Putamen (tissue), 1 donor: ENCODE measurements at places on chromosomes 3 and 15.
A peak's percentile ranks its signal among the peaks of the same experiment; 100 is the strongest.

DNA sequence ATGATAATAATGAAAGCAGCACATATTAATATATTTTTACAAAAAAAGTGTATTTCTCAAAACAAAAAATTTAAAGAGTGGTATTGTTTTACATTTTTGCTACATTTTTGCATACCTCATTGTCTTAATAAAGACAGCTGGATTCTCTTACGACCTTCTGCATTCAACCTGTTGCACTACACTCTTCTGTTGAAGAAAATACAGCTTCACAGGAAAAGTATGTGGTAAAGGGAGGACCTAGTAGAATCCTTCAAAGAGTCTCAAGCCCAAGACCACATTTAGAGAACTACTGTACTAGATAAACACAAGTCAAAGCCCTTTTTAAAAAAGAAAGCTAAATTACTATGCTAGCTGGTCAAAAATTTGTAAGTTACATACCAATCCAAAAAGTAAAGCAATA is 7.9 kb downstream of the ZNF280D start:
- DNase-seq: no peak

DNA sequence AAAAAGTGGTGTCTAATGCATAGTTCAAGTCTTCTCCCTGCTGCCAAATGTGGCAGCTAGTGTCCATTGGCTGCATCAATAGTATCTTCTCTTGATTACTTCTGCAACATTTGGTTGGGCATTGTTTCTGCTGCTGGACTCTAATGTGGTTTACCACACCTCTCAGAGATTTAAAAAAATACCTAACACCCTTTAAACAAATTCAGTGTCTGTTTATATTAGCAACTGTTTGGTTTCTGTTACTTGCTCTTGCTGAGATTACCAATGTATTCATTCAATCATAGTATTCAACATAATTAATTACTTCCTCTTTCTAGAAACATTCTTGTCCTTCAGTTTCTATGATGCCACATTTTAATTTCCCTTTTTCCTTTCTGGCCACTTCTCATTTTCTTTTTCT is 20.3 kb upstream of the NECTIN3 start:
- DNase-seq: no peak

GRCh38 chr3:15667484-15667883 is 65.9 kb downstream of the BTD start:
- no peak for DNase-seq

DNA sequence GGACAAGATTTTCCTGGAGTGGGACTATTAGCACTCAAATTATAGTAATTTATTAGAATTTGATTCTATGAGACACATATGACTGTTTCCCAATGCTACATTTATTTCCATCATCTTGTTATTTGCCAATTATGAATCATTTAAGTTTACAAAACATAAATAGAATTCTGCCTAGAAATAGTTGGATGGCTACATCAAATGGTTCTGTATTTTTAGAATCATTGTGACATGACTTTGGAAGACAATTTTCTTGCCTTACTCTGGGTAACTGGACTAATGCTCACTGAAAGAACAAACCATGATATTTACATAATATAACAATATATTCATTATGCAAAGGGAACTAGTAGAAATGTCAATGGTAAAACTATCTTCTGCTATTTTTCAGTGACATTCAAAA is 173.5 kb downstream of the ZIC1 start:
- DNase-seq: no peak

DNA sequence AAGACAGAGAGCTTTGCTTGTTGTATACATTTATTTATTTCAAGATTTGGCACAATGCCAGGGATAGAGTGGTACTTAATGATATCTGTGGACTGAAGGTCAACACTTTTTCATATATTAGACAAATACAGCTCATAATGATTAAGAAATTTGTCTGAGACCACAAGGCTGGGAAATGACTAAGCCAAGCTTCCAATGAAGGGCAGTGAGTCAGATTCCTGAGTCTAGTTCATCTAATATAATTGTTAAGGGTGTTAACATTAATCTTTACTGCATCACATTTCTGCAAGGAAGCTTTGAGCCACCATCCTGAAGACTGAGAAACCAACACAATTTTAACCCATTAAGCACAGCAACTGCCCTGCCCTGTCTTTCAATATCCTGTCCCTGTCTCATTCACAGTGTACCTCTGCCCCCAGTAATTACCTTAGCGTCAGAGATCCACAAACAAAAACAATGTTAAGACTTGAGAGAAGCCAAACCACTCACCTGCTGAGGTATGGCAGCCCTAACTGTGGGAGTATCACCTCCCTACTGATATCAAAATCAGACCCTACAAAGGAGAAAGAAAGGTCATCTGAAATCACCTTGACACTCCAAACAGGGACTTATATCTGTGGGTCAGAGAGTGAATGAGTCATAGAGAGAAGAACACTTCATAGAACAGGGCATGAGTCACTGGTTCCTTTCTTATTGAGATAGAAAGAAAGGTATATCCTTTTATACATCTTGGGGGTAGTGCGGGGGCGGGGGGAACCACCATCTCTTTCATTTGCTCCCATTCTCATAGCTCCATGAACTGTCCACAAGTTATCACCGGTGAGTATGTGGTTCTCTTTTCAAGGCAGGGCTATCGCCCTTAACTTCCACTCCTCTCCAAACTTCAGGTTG is 74.7 kb downstream of the MAGI1 start:
- no peak for DNase-seq

DNA sequence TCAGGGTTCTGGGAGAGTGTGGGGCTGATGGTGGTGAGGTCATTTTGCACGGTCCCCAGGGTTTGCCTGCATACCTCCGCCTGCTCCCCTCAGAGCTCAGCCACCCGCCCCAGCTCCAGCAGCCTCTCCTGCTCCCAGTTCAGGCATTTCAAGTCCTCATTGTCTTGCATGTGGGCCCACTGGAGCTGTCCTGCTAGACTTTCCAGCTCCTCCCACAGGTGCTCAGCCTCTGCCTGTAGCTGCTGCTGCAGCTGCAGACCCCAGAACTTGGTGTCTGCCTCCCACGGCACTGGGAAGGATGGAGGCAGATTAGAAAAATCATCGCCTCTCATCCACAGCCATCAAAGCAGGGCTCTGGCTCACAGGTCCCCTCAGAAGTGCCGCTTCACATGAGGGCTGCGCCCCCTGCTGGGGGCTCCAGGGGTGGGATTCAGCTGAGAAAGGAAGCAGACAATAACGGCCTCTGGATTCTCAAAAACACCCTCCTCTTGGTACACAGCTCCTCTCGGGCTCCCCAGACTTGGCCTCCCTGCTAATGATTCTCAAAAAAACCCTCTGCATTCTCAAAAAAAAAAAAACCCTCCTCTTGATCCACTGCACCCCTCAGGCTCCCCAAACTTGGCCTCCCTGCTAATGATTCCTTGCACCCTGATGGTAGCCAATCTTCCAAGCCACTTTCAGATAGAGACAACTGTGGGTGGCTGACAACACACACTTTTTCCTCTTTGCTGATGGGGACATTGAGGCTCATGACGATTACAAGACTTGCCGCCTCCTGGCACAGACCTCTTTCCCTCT is 89.3 kb upstream of the C2CD4B start:
- no peak for DNase-seq

DNA sequence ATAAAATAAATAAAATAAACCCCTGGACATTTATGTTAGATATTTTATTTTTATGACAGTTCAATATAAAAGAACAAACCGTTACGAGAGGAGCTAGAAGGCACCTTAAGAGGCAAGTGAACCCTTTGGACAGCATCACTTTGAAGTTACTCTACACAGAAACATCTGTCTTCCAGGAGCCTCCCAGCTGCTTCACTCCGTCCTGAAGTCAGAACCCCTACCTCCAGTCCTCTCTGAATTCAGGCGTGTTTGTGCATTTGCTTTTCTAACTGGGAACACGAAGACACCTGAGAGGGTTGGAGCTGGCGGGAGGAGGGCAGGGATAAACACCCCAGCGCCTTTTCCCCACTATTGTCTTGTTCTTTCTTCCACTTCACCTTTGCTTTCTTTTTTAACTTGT is 46.2 kb downstream of the CMTM7 start:
- DNase-seq: no peak

GRCh38 chr15:81229586-81229985 is 32.9 kb downstream of the IL16 start:
- no peak for DNase-seq

- DNase-seq: no peak
Observed at GRCh38 chr15:97517737-97518136, 442.8 kb upstream of the ARRDC4 start.

DNA sequence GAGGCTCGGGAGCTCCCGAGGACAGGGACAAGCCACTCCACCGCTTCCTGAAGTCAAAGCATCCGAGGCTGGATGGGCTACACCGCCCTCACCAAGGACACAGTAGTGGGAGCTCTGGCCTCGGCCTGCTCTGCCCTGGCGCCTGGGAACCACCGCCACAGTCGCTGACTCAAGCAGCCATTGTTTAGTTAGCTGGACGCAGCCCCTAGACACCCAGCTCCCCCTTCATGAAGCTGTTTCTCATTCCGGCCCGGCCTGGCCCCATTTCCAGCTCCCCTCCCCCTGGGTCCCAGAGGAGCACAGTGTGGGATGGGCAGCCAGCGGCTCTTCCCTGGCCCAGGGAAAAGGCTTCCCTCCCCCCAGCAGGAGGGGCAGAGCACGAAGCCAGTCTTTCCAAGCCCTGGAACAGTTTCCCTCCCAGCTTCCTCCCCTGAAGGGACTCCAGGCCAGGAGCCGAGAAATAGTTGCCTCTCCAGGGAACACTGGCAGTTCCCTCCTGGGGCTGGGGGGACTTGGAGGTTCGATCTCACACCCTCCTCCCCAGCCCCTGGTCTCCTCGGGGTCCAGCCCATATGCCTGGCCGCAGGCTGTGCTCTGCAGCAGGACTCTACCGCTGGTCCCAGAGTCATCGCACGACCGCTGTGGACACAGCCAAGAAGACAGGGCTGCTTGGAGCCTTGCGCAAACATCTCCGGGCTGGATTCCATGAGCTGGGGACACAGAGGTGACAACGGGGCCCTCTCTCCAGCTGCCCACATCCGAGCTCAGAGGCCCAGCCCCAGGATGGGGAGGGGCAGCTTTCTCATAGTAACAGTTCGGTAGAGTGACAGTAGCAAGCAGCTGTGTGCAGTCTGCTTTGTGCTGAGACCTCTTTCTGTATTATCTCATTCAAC is 10.0 kb downstream of the PLXND1 start:
- peak; percentile 92 for DNase-seq

- no peak for DNase-seq
Observed at GRCh38 chr3:120604784-120605183, 8.6 kb downstream of the NDUFB4 start.

- DNase-seq: no peak
Observed at GRCh38 chr15:42490291-42490670, 660 bp downstream of the ZNF106 start.

DNA sequence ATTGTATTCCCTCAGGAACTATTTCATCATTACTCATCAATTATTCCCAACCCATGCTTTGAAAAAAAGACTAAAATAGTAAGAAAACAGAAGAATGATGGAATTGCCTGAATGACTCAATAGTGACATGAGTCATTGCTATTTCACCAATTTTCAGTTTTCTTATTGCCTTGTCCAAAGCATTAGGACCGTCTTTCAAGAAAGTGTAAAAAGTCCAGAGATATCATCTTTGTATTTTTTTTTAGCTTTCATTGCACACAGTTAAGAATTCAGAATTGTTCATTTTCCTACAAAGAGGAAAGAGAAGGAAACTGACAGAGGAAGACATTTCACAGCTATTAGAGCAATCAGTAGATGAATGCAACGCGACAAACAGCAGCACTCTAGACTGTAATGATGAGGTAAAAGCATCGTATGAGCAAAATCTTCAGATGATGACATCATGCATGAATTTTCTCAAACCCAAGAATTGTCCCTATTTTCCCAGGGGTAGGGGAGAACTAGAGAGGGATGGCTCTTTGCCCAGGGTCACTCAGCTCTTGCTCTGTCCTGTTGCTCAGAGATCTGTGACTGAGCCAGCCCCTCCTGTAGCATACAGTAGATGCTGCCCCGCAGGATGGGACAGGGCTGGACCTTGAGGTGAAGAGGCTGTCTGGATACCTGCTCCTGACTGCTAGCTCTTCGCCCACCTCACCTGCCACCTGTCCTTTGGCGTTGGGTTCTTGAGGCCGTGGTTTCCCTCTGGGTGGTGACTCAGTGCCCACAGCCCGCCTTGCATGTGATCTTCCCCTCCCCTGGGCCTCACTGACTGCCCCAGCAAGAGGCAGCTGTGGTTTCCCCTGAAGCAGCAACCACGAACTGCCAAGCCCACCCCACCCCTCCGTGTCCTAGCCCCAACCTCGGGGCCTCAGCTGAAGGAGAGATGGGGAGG is 84.8 kb downstream of the PPCDC start:
- no peak for DNase-seq

DNA sequence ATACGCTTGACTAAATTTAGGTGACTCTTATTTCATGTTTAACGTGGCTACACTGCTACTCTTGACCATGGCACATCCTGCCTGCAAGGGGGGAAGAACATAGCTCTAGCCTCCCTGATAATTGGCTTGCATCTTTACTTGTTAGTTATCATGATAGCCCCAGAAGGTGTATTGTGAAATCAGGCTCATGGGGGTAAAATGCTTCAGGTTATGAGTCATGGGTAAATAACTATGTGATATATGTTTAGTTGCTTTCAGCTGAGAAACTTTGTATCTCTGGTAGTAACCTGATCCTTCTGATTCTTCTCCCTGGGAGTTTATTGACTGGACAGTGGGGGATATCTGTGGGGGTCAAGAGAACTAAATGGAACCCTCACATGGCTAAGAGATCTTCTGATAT is 660.8 kb upstream of the UBE2E2 start:
- no peak for DNase-seq

DNA sequence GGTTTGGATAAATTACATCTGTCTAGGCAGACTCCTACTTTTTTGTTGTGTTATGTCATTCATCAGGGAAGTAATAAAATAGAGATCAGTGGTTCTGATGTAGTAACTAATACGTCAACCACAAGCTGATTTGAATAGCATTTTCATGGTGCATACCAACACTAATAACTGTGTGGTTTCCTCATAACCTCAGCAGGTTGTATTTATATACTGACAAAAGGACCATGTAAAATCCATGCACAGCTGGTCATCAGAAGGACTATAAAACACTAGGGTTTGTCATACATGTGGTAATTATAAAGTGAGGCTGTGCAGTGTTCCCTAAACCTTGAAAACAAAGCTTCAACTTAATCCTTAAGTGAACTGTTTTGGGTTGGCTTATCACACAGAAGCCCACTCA is 216.8 kb upstream of the RBMS3 start:
- no peak for DNase-seq

DNA sequence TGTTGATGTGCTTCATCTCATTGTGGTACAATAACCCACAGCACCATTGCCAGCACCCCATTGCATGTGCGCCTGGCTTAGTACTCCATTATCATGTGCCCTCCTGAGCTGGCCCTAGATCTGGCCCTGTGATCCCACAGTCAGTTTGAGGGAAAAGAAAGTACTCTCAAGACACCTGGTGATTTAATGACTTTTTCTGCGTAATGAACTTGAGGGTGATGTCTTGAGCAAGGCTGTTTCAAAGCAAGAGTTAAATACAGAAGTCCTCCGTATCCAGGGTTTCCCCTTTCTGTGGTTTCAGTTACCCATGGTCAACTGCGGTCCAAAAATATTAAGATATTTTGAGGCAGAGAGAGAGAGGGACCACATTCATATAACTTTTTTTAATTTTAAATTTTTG is 16.3 kb downstream of the C3orf20 start:
- DNase-seq: no peak

- no peak for DNase-seq
Observed at GRCh38 chr15:66679061-66679656, 22.9 kb upstream of the SMAD6 start.
